ENCODE measurements at places on chromosomes 1 and 21.

DNA sequence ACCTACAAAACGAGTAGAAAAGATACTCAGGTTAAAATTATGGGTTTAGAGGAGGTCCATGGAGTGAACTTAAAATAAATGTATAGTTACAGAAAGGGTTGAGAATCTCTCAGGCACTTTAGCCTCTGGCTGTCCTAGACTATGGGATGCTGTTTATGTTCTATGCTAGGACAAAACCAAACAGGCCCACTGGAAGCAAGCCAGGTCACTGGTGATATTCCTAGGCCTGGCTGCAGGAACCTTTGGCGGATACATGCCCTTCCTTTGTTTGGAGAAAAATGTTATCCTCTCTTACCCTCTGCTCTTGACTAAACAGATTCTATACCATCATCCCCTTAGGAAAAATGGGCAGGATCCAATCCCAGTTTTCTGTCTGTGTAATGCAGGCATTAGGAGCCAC, 90.7 kb upstream of the DUSP10 start:
- no peak for DNase-seq

- DNase-seq = peak; percentile 88
These were observed 4.7 kb downstream of the OLFML2B start for GRCh38 chr1:162019006-162019405.

- DNase-seq = no peak
These were observed 5.9 kb downstream of the KRTAP10-1 start for GRCh38 chr21:44533891-44534627.

DNA sequence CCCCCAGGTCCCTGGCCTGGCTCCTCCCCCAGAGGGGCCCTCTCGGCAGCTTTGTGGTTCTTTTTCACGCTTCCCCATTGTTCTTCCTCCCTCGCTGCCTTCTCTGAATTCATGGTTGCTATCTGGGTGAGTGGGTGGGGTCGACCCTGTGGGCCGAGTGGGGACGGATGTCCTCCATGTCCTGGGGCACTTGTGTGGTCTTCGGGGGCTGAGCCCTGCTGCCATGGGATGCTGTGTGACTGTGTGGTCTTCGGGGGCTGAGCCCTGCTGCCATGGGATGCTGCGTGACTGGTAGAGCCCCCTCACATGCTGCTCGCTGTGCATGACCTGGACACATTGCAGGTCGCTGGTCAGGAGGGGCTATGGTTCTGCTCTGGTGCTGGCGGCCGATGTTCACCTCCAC, 21.6 kb upstream of the DIP2A start:
- no peak for DNase-seq

GRCh38 chr1:109379422-109379821, 18.3 kb downstream of the SORT1 start:
- no peak for DNase-seq

GRCh38 chr1:64327119-64327518, 123.7 kb downstream of the UBE2U start:
- DNase-seq = no peak

GRCh38 chr1:222167111-222167510, 380.8 kb downstream of the HHIPL2 start:
- DNase-seq = peak; percentile 27

DNA sequence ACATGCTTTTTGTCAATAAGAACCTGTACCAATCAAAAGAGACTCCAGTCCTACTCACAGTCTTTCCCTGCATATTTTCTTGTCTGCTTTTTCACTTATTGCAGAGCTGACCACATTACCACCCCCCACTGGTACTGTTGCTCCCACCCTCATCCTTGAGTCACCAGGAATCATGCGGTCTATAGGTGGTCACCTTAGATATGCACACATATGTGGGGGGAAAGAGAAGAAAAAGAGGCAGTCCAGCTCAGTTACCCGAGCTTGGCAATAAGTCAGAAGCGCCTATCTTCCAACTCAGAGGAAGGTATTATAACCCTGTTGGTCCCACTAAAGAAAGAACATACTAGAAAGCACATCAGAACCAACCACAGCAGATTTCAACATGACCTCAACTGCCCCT, 119.2 kb downstream of the SMYD2 start:
- DNase-seq = no peak

DNA sequence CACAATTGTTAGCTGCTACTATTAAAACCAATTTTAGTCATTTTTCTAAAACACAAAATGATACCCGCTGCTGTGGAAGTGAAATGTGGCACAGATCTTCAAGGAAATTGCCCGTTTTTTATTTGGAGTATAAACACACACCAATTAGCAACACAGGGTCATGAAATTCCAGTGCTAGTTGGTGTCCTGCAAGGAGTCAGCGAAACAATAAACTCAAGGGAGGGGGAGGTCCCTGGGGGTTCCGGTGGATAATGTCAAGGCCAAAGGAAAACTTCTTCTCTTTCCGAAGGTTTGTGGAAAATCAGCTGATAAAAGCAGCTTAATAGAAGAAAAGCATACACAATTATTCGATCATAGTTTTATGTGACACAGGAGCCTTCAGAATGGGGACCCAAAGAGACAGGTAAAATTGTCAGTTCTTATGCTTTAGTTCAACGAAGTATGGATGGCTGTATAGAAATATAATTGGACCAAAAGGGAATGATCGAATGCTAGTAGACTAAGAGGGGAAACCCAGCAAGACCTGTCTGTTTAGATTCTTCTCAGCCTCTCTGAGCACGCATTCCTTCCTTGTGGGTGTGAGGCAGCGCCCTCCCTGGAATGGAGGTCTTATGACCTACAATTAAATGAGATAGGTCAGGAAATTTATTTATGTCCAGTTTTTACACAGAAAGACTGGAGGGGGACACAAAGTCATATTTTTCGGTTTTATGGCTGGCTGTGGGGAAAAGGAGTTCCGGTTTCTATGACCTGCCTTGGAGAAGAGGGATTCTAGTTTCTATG, 65.9 kb downstream of the KCNK1 start:
- DNase-seq = no peak

DNA sequence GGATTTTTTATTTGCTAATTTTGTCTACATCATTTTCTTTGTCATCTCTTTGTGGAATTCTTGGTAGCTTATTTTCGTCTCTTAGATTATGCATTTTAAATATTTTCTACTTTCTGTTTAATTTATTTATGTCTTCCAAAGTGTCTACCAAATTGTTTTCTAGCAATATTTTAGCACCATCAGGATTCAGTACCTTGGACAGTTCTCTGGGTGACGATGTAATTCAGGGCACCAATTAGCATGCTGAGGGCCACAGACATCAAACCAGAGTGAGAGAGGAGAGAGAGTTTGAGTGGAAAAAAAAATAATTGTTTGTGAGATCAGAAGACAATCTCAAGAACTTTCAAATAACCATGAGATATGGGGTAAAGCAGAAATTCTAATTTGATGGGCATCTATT, 169.8 kb upstream of the CXADR start:
- no peak for DNase-seq

- DNase-seq = no peak
These were observed 22.5 kb downstream of the JMJD4 start for GRCh38 chr1:227712648-227713047.

GRCh38 chr21:46552865-46553379, 52.0 kb downstream of the S100B start:
- DNase-seq = no peak

- no peak for DNase-seq
These were observed 335.6 kb upstream of the PBX1 start for GRCh38 chr1:164223378-164223777.

- no peak for DNase-seq
These were observed 164.0 kb downstream of the ADSS2 start for GRCh38 chr1:244287726-244288125.

- peak; percentile 62 for DNase-seq
These were observed 12.0 kb downstream of the UBE2Q1 start for GRCh38 chr1:154546264-154547063.

DNA sequence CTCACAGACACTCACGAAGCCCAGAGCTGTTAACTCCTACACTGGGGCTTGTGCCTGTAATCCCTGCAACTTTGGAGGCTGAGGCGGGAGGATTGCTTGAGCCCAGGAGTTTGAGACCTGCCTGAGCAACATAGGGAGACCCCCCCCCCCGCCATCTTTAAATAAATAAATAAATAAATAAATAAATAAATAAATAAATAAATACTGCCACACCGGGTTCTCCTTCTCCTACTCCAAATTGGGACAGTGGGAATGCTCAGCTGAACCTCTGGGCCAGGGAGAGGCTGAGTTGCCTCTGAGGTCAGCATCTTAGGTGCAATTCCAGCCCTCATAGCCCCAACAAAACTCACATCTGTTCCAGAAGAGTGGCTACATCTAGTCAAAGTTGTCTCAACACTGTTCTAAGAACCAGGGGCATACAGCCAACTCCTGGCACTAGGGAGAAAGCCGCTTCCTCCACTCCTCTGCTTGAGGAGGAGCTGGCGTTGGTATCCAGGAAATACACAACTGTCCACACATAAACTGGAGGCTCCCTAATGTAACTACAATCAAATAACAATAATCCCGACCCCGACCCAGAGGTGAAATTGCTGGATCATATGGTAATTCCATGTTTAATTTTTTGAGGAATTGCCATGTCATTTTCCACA, 27.0 kb downstream of the C1orf216 start:
- DNase-seq = no peak

- no peak for DNase-seq
These were observed 1.4 kb upstream of the MT1HL1 start for GRCh38 chr1:237005674-237006073.

DNA sequence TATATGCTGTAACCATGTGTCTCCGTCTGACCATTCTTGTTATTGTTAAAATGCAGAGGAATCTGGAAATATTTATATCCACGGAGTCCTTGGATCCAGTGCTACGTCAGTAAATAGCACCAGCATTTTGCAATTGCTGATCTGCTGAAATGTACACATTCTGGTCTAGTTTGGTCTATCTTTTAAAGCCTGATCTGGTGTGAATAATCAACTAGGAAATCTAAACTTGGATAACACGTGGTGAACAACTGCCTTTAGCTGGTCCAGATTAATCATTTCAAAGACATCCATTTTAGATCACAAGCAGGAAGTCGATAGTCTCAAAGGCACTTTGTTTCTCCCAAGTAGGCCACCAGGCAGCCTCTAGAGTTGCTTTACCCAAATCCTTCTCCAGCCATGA, 32.6 kb downstream of the PDPN start:
- no peak for DNase-seq

DNA sequence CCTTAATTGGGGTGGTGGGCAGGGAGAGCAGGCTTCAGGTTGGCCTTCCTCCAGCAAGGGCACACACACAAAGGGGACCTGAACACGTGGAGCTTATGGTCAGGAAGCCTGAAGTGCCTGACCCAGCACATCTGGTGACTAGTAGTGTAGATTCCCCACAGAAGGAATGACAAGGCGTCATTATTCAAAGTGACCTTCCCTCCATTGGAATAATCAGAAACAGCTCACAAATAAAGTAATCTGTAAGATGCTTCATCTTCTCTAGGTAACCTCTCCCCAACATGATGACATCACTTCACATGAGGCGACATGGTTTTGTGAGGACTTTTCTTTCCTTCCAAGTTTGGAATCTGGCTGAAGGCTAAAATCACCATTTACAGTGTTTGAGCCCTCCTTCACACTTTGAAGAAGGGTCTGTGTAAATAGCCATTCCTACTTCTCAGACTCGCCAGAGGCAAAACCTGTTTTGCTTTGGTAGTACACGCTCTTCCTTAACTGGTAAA, 32.8 kb upstream of the ERG start:
- no peak for DNase-seq

DNA sequence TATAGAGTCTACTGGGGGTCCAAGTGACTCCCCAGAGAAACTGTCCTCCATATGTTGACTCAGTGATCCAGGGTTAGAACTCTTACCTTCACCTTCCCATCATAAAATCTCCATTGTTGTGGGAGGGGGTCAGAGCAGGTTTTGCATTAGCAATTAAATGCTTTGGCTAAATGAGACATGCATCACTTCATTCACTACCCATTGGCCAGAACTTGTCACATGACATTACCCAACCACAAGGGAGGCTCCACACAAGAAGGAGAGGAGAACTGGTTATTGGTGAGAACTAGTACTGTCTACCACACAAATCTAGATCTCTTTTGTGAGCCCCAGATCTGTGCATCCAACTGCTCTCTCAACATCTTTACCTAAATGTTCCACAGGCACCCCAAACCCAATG, 4.2 kb upstream of the C1orf162 start:
- DNase-seq = no peak
